Activated CD4-positive, CD25-positive, alpha-beta regulatory T cell treated with anti-CD3 and anti-CD28 coated beads, Interleukin-2, amount 50 U/mL, for 24 hours (primary cell): ENCODE measurements at places on chromosomes 4 and X.

GRCh38 chrX:49308604-49309269 is 5.3 kb downstream of the GAGE10 start:
- no peak for ATAC-seq

GRCh38 chr4:150280081-150280895 is 202.0 kb downstream of the DCLK2 start:
- ATAC-seq, result no peak

- ATAC-seq, result no peak
Observed at GRCh38 chr4:144650311-144651005, 4.5 kb downstream of the HHIP start.

DNA sequence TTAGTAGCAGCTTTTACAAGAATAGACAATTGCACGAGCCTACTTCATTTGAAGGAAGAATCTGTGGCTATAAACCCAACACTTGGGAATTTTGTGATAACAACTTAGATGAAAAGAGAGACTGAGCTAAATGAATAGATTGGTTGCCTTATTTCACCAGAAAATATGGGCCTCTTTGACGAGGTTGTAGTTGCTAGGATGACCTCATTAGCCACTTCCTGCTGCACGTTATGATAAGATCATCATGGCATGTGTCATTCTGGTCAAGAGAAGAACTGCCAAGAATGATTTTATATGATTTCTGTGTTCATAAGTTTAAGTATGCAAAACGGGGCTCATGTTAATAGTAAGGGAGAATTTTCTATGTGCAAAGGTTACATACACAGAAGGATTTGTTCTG is 321.9 kb upstream of the GIMD1 start:
- ATAC-seq, result no peak

- ATAC-seq, result no peak
Observed at GRCh38 chrX:65745427-65745826, 78.0 kb downstream of the MSN start.

GRCh38 chrX:11309220-11309619 is 16.0 kb downstream of the AMELX start:
- no peak for ATAC-seq

DNA sequence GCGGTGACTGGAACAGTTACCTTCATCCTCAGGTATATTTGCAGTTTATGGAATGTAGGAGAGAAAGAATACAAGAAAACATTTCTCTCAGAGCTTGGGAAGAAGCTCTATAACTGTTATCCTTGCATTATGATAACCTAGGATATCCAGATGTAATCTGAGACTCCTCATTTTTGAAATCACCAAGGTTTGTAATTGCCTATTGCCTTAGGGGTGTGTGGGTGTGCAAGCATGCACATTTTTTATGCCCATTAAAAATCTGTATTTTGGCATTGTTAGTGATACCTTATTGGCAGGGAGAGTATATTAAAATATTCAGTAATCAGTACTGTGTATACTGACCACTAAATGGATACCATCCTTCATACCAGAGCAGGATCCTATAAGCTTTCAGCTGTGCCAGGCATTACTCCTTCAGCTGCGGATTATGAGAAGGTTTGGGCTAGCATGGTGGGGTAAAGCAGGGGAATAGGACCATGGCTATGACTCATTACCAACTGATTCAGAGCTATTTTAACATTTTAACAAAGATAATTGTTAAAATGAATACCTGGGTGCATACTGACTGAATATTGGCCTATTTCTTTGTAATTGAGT is 8.3 kb downstream of the SEC24B start:
- no peak for ATAC-seq

- ATAC-seq, result no peak
Observed at GRCh38 chr4:33931026-33931425, 2313.3 kb downstream of the ARAP2 start.

DNA sequence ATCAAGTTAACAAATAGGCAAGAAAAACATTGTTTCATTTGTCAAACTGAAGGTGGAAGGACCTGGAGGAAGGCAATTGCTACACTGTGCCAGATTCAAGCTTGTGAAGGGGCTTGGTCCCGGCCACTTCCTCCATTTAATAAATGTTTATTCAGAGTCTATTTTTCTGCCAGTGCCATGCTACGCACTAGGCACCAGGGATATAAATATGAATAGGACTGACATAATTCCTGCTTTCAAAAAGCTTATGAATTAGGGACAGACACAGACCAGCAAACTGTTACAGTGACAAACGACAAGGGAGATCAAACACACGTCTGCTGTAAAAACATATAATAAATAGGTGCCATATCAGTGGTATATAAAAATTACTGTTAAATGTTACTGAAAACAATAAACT is 571 bp downstream of the TLR6 start:
- ATAC-seq, result no peak

DNA sequence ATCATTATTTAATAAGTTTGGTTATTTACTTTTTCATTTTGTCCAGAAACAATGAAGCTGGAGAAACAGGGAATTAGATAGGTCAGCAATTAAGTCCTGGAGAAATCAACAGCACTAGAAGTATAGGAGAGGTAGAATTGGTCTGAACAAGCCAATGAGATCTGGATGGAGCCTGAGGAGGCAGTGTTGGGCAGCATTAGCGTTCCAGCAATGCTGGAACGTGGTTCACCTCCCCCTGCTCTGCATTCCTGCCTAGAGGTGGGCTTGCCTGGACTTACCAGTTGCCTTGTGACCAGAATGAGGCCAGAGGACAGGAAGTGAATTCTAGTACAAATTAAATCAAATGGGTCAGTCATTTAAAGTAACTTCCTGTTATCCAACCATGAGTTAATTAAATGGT is 4.6 kb downstream of the RASSF6 start:
- no peak for ATAC-seq

DNA sequence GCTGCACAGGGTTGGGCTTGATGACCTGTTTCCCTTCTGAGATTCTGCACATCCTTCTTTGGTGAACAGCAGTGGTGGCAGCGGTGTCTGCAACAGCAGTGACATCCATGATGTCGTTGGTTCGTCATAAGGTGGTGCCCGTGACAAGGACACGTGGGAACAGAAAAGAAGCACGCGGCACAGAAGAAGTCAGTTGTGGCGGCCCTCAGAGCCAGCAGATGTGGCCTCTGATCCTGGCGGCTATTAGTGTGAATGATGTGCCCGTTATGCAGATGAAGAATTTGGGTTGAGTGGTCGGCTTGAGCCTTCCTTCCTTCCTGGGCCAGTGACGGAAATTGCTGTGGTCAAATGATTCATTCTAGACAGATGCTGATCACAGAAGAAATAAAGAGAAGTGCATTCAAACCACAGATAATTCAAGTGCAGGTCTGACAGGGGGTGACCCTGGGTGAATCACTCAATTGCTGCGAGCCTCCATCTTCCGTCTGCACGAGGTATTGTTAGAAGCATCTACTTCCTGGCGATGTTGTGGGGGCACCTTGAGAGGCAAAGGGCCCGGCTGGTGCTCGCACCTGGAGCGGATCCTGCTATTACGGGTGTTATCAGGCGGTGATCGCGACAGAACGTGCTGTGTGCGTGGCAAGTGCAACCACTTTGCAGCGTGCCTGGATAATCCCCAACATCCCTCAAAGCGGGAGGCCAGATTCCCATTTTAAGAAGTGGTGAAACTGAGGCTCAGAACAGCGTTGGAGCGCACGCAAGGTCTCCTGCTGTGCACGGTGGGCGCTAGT is 215.2 kb upstream of the PSAPL1 start:
- peak; percentile 87 for ATAC-seq

DNA sequence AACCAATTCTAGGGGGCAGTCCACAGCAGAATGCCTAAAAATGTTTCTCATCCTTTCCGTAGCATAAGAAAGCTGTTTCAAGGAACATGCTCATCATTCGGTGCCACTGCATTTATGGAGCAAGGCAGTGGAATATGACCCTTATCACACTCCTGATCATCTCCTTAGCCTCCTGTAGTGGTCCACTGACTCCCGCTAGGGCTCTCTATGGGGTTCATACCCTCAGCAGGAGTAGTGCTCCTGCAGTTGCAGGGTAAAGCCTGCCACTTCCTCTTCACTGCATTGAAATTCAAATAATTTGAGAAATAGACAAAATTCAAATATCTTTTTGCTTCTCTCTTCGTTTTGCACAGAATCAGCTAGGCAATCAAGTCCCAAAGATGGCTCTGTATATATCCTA is 107.0 kb downstream of the NDST3 start:
- no peak for ATAC-seq

GRCh38 chr4:27692158-27692557 is 831.5 kb downstream of the STIM2 start:
- no peak for ATAC-seq

DNA sequence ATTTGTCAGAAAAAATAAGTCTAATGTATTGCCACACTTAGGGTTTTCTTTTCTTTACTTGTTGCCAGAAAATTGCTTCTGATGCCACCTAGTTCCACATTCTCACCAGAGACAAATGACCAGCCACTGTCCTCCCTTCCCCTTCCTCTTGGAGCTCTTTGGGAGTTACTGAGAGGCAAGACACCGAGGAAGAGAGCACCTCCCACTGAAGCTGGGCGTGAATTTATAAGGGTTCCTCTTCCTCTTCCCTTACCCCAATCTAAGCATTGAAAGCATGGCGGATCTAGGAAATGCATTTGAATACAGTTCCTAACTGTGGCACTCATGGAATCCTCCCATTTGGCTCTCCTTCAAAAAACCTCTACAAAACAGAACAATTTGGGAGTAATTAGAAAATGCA is 30.0 kb downstream of the ANXA3 start:
- no peak for ATAC-seq
